ENCODE measurements at places on chromosomes 1 and 21.

DNA sequence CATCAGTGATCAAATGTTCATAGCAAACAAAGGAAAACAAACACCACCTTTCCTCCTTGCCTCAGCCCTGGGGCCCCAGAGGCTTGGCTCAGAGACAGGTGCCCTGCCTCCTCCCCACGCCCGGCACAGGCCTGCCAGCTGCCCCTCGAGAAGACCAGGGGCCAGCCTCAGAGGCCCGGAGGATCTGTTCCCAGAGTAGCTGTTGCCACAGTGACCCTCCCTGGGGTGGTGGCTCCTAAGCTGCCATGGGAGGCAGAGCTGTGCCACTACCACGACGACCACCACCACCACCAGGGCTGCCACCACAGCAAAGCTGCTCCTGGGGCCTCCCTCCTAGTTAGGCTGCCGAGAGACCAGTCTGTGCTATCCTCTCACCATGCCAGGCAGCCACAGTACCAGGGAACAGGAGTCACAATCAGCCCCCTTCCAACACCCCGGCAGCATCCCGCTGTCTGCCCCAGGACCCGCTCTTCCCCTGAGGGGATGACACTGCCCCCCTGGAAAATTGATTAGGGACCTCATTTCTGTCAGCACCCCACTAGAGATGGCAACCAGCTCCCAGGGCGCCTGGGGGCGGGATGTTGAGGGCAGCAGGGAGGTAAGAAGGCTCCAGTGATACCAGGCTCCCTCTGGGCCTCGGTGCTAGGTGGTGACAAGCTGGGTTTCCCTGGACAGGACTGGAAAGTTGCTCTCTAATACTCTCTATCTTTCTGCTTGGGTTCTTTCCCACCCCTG, 30.5 kb downstream of the KCNC4 start:
- DNase-seq, result no peak

- DNase-seq, result no peak
Measured at GRCh38 chr1:161177936-161178244, 583 bp upstream of the B4GALT3 start.

GRCh38 chr1:119743308-119743707, 25.4 kb downstream of the HMGCS2 start:
- no peak for DNase-seq

DNA sequence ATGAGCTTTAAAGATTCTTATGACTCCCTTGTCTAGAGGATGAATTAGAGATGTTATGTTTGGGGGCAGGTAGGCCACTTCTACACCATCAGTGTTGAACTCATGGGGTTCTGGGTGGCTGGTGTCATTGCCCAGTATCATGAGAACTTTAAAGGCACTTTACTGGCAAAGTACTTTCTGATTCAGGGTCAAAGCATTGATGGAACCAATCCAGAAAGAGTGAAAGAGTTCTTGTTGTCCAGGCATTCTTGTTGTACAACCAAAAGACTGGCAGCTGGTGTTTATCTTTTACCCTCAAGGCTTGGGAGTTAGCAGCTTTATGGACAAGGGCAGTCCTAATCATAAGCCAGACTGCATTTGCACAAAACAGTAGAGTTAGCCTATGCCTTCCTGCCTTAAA, 673.0 kb downstream of the USP25 start:
- no peak for DNase-seq

GRCh38 chr1:33142483-33143064, 39.3 kb downstream of the TRIM62 start:
- no peak for DNase-seq

Data from HT-29 (cell line).